Central memory CD8-positive, alpha-beta T cell (primary cell): ENCODE measurements at places on chromosomes 6 and 20.

- no peak for DNase-seq
These were observed 15.0 kb downstream of the IMPG1 start for GRCh38 chr6:76057469-76057868.

GRCh38 chr6:165782812-165783211, 119.8 kb upstream of the PDE10A start:
- no peak for DNase-seq

- DNase-seq = no peak
These were observed 28.4 kb upstream of the FRMD1 start for GRCh38 chr6:168107191-168107983.

DNA sequence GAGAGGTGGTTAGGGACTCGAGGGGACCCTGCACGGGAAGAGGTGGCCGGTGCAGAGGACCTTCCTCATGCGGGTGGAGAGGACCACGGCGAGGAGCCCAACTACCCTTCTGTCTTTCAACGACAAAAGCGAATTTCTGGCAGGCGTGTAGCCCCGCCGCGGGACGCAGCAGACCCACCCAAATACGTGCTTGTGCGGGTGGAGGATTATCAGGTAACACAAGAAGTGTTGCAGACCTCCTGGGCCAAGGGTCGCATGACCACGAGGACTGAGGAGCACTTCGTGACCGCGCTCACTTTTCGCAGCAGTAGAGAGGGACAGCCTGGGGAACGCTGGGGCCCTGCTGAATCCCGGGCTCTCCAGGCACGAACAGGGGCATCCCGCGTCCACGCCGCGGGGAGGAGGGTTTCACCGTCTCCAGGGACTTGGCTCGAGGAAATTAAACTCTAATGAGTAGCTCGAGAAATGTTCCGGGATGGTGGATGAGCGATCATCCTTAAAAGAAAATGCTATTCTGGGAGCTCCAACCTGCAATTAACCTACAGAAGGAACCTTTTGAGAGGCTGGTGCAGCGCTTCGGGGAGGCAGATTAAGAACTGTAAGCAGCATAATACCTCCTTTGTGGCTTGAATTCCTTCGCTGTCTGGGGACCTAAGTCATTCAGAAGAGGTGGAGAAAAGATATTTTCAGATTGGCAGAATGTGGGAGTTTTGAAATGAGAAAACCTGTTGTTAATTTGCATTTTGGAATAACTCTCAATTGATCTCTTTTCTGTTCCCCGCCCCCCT, 804 bp downstream of the C6orf141 start:
- no peak for DNase-seq

DNA sequence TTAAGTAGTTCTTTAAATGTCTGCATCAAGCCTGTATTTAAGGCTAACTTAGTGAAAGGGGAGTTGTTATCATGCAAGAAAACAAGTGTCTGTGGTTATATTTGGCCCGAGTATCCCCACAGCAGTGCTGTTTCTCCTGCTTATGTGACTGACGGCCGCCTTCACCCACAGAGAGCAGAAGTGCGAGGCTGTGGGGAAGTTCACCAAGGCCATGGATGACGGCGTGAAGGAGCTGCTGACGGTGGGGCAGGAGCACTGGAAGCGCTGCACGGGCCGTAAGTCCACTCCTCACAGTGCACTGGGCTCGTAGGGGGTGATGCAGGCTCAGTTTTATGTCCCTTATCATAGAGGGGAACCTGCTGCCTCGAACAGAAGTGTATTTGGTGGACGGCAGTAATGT, 53.2 kb upstream of the SYNJ2 start:
- no peak for DNase-seq

DNA sequence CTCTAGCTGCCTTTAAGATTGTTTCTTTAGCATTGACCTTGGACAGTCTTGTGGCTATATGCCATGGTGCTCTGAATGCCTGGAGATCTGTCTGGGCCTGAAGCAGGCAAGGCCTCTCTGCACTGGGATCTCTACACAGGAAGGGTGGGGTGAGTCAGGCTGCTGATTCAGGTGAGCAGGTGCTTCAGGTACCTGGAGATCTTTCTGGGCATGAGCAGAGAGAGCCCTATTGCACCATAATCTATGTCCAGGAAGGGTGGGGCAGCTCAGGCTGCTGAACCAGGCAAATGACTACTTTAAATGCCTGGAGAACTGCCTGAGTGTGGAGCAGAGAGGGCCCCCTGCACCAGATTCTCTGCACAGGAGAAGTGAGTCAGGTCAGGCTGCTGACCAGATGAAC, 94.5 kb downstream of the TPBG start:
- DNase-seq = no peak

GRCh38 chr20:13142143-13142542, 78.9 kb upstream of the ISM1 start:
- no peak for DNase-seq

DNA sequence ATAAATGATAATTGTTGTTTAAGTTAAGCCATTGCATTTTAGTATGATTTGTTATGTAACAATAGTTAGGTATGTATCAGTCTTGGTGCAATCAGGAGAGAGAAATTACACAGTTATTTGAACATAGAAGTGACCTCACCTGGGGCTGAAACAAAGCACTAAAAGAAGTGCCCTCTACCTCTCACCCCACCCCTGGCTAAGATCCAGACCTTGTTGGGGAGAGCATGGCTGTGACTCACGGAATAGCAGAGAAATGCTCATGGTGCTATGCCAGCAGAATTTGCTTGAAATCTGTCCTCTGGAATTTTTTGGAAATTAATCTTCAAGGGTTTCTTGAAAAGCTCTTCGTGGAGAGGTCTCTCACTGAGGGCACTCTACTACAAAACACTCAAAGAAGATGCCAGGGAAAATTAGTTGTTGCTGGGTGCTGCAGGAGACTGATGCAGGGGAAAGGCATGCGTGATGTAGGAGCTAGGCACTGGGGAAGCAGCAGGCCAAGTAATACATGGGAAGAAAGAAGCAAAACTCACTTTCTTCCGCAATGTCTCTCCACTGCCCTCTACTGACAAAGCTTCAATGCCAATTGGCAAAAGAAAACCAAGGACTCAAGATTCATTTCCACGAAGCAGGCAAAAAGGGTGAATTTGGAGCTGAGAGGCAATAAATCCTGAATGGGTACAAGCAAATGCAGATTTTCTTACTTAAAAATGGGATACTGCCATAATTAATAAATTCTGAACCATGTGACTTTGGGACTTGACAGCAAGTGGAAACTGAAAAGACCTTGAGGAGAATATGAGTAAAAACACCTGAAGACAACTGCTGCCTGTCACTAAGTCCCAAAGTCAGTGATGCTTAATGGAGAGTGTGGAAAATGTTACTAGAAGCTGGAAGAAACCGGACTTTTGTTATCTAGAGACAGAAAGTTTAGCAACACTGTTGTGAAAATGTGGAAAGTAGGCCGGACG, 136.3 kb upstream of the ZNF184 start:
- no peak for DNase-seq

DNA sequence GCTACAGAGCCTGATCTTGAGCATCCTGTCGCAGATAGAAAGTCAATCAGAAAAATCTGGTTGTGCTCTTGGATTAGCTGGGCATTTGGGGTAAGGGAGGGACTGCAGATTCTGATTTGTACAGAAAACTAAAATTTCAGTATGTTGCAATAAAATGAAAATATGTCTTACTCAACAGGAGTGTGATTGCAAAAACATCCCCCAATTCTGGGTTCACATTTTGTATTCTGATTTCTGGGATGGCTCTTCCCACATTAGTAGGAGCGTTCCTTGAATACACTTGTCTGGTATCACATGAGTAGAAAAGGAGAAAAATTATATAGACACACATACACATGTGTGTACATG, 40.5 kb downstream of the PANK2 start:
- no peak for DNase-seq

GRCh38 chr20:60123652-60124051, 165.4 kb downstream of the CDH26 start:
- no peak for DNase-seq

- no peak for DNase-seq
These were observed 90.6 kb upstream of the B3GAT2 start for GRCh38 chr6:71047417-71047816.

DNA sequence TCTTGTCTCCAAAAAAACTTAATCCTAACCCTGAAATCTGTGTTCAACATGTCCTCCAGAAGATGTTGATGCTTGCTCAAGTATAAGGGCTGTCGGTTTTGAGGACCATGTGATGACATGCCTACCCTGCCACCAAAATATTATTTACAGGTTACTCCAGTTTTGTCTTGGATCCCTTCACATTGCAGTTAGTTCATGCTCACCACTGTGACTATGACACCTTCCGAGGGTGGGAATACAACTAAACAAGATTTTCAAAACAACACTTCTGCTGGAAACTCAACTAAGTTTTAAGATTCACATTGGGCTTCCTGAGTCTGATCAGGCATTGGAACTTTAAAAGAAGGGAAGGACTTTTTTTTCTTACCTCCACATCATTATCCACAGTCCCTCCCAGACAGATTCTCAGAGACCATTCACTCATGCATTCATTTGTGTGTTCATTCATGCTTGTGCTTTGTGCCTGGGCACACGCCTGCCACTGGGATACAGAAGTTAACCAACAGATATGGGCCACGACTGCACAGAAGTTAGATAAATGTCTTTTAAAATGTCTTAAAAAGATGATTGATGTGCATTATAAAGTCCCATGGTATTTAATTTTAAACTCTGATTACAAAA, 118.7 kb upstream of the GJE1 start:
- DNase-seq = no peak

- DNase-seq = no peak
These were observed 54.0 kb downstream of the PSMG4 start for GRCh38 chr6:3312604-3313231.

- DNase-seq = no peak
These were observed 16.6 kb downstream of the KIF3B start for GRCh38 chr20:32294071-32294470.

DNA sequence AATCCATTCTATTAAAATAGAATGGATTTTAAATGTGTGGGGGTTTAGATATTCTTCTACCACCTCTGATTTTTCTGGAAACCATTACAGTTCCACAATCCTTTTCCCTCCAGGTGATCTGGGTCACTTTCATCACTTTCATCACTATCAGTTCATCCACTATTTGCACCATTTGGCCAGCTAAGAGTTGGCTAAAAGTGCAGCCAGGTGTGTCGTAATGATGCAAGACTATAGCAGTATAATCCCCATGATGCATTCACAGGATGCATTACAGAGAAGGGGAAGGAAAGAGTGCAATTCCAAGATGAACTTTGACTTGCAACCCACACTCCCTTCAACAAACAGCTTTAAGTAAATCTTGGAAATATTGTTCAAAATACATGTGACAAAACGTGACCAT, 4.9 kb downstream of the FUCA2 start:
- no peak for DNase-seq

GRCh38 chr6:320351-321157, 28.3 kb downstream of the DUSP22 start:
- no peak for DNase-seq

GRCh38 chr6:92354270-92354829, 1065.0 kb downstream of the EPHA7 start:
- no peak for DNase-seq

GRCh38 chr20:34102342-34102741, 9.7 kb downstream of the EIF2S2 start:
- DNase-seq = no peak

DNA sequence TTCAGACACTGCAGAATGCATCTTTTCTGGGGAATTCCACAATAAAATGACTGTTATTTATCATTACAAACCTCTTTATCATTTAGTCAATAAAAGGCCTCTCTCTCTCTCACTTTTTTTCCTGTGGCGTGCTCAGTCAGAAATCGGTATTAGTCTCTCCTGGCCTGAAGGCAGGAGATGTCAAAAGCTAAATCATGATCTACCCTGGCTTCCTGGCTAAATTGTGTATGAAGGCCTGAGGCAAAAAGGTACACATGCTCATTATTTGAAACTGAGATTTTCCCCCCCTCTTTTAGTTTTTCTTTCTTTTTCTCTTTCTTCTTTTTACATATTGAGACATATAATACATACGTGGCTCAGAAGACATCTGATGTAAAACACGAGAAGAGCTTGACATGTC, 375.0 kb upstream of the SLC35B3 start:
- DNase-seq = no peak

DNA sequence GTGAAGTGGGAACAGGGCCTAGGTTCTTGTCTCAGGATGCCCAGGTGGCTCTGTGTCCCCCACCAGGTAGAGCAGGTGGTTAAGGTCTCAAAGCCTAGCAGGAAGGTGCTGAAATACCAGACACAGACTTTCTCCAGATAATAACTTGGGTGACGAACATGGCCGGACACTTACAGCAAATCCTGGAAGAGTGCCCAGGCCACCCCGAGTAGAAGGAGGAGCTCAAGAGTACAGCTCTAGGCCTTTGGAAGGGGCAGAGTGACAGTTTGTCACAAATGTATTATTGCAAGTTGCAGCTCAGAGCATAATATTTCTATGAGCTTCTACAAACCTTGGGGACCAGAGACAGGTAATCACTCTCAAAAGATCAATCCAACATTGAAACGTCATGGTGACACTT, 251.6 kb upstream of the SOX4 start:
- no peak for DNase-seq

DNA sequence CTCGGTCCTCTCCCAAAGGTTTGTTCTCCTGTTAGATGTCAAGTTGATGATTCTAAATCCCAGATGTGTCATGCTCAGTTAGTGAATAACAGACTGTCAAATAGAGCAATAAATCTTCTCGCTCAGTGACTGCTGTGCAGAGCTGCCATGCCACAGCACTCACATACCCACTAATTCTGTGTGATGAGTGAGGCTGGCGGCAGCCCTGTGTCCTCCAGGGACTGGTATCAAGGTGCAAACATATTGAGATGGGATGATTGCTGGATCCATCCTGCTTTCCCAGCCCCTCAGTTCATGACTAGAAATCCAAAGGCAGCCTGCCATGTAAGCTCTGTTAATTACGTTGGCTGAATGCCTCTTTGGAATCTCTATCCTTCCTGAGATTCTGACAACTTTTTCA, 103.9 kb downstream of the OLIG3 start:
- no peak for DNase-seq

DNA sequence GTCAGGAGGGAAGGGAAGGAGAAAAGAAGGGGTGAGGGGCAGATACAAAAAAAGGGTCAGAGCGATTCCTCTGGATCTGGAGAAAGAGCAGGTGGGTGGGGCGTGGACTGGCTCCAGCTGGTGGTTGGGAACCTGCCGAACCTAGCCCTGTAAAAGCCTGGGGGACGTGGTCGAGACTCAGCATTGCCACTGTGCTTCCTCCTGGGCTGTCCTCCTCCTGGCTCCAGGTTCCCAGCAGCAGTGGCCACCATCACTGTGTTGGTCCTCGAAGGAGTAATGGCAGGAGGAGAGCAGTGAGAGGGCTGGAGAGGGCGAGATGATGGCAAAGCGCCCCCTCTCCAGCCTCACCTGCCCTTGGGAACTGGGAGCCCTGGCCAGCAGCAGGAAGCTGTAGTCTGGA, 3.5 kb upstream of the RAET1L start:
- no peak for DNase-seq

GRCh38 chr6:30726506-30727413, 6.6 kb downstream of the TUBB start:
- DNase-seq = no peak

DNA sequence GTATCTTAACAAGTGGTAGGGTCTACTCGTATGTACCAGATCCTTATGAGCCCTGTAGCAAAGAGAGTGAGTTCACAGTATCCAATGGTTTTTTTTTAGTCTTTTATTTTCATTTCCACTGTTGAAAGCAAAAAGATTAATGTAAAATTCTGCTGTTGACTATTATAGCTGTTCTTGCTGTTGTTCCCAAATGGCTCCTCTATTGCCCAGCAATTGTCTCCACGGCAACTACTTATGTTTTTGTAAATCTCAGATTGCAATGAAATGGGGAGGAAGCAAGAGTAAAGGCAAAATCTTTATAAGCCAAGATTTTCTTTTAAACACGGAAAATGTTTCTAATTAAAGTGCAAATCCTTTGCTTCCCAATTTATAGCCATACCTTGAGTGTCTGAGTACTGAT, 406.1 kb downstream of the EPM2A start:
- DNase-seq = no peak

GRCh38 chr6:135066397-135066796, 11.8 kb upstream of the HBS1L start:
- DNase-seq = no peak
